GDM1 (cell line): ENCODE measurements at places on chromosomes 16 and 17.

GRCh38 chr16:83095941-83096692 is 469.3 kb downstream of the CDH13 start:
- DNase-seq = no peak

GRCh38 chr16:58970775-58971174 is 236.7 kb upstream of the GOT2 start:
- no peak for DNase-seq

DNA sequence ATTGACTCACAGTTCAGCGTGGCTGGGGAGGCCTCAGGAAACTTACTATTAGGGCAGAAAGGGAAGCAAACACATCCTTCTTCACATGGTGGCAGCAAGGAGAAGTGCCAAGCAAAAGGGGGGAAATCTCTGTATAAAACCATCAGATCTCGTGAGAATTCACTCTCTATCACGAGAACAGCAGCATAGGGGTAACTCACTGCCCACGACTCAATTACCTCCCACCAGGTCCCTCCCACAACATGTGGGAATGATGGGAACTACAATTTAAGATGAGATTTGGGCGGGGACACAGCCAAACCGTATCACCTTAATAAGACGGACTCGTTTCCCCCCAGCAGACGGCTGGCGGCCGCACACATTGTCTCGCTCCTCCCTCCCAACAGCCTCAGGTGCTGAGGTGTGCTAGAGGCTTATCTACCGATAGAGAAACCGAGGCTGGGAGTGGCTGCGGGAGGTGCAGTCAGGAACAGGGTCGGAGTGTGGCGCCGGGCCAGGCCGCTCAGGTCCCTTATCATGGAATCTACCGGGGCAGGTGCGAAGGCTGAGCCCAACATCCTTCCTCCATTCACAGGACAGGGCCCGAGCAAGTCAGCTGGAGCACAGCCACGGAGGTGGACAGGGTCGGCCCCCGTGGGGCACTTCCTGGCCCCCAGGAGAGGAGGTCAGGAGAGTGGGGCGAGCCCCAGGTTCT is 4.9 kb upstream of the ZG16B start:
- DNase-seq = no peak

GRCh38 chr16:11155284-11155806 is 100.7 kb downstream of the SOCS1 start:
- DNase-seq = no peak

- DNase-seq = peak; percentile 69
These were observed 662 bp downstream of the WIPF2 start for GRCh38 chr17:40219594-40220338.

GRCh38 chr16:31527734-31528274 is at the start of gene AHSP:
TSS of gene AHSP (plus strand) at chr16:31527900. CDS start at chr16:31528140, 240 bp downstream.
- DNase-seq = no peak

GRCh38 chr16:73170612-73171038 is 122.7 kb upstream of the ZFHX3 start:
- DNase-seq = no peak

- DNase-seq = no peak
These were observed 71.0 kb downstream of the CDRT15 start for GRCh38 chr17:14165616-14166015.

DNA sequence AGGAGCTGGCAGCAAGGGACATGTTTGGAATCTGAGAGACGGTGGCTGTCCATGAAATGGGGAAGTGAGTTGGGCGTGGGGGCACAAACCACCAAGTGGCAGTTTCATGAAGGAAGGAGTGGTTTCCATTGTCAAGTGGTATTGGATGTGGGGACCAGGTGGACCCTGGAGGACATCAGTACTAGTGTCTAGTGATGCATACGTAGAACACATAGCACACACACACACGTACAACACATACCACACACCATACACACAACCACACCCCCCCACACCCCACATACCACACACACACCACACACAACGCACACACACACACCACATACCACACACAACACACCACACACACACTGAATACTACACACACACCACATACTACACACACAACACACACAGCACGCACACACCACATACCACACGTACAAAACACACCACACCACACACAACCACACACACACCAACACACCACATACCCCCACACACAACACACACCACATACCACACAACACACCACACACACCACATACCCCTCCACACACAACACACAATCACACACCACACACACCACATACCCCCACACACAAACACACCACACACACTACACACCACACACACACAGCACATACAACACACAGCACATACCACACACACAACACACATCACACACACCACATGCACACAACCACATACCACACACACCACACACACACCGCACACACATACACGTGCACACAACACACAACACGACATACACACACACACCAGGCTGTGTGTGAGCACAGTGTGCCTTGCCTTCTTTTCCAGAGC is 41.1 kb upstream of the GSE1 start:
- peak; percentile 78 for DNase-seq
